ENCODE measurements at places on chromosomes 6 and 20. TPM values are rescaled to one million over a fixed set of nuclear protein-coding genes. Genes with fewer than 3 reads are reported as not detected.
A peak's percentile ranks its signal among the peaks of the same experiment; 100 is the strongest.

Gene OOEP
- total RNA-seq = not detected

Gene JPH2
- total RNA-seq = 10.5 TPM

Gene UNC93A
- total RNA-seq = 36.1 TPM

Gene TNFRSF6B
- not detected for total RNA-seq

Gene ANKS1A
- total RNA-seq = 25.9 TPM

DNA sequence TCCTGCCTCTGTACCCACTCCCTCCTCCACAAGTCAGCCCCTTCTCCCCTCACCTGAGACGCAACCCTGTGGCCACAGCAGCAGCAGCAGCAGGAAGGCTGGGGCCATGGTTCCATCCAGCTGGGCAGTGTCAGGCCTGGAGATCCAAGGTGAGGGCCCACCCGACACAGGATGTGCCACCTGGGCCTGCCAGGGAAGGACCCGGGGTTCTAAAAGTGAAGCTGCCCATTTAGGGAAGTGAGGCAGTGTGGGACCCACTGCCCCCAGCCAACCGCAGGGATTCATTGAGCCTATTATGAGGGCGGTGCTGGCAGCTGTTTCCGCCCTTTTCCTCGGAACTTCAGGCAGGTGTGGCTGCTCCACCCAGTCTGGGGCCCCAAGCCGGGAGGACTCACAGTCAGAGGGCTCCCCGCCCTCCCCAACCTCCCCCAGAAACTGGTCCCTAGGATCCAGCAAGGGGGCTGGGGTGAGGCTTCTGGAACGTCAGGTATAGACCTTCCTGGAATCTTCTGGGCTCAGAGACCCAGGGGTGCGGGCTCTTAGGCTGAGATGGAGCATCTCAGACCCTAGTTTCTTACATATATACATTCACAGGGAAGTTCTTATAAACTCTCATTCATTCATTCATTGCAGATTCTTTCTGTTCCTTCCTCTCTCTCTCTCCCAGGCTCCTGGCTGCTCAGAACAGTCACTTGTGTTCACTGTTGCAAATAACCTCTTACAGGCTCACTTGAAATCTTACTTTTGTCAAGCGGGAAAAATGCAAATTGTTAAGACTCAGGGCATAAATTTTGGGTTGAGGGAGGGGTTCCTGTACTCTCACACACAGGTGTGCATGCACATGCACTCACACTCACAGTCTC is at the start of gene TREML2:
TSS of gene TREML2 (minus strand) at position 249 of the 863 bp plus-strand sequence. CDS start at position 108, 141 bp downstream.
- H3K4me1 ChIP-seq = no peaks in the 10 kb centered on the region
- no peaks in the 10 kb centered on the region for H3K27me3 ChIP-seq
- H3K4me3 ChIP-seq = no peak within 1 kb of the TSS
- no peak within 1 kb of the TSS for H3K27ac ChIP-seq
- DNase-seq = no peak
- no peaks in the 10 kb centered on the region for H3K36me3 ChIP-seq

DNA sequence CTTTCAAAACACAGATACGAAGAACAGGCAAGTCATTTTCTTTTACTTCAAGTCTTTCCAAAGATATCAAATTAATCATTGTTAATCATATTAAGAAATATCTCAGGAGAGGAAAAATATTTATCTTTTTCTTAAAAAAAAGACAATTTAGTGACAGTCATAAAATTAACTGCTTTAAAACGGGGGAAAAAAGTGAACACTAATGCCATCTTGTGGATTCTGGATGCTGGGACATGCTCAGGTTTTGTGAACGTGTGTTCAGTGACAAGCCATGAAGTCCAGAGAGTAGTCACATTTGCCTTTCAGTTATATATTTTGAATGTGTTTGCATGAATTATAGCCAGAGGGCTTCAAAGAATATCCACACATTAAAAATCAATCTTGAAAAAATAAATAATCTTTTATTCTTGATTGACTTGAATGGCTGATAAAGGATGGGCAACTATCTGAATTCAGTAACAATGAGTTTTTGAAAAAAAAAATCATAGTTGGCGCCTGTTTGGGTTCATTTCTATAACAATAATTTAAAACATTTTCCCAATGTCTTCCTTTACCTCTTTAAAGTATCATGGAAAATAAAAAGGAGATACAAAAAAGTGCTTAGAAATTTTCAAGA is 74.7 kb upstream of the NOX3 start:
- no peak overlapping the region for H3K4me3 ChIP-seq
- H3K4me1 ChIP-seq = peaks cover 9% of the 10 kb centered on the region
- peak; percentile 36 for DNase-seq
- no peaks in the 10 kb centered on the region for H3K27me3 ChIP-seq

DNA sequence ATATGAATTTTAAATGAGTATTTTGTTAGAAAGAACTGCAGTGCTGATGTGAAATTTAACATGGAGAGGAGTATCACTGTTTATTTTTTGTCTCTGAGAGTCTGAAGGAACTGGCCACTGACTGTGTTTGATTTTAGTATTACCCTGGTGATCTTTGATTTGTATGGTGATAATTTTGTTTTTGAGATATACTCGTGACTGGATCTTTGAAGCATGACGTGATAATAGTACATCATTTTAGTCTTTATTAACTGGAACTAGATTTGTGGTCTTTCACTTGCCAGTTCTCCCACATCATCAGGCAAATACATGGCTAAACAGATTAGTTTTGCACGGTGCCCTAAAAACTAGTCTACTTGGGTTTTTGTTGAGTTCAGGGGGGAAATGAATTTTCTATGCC is 55.5 kb downstream of the ARID1B start:
- H3K27ac ChIP-seq = no peak overlapping the region
- H3K4me3 ChIP-seq = no peak overlapping the region
- no peak for DNase-seq
- no peaks in the 10 kb centered on the region for H3K27me3 ChIP-seq
- no peaks in the 10 kb centered on the region for H3K36me3 ChIP-seq
- no peaks in the 10 kb centered on the region for H3K4me1 ChIP-seq

GRCh38 chr6:3594201-3594600 is 137.4 kb upstream of the SLC22A23 start:
- no peaks in the 10 kb centered on the region for H3K27me3 ChIP-seq
- no peak for DNase-seq
- H3K4me3 ChIP-seq = no peak overlapping the region
- H3K27ac ChIP-seq = no peak overlapping the region
- no peaks in the 10 kb centered on the region for H3K36me3 ChIP-seq
- peaks cover 6% of the 10 kb centered on the region for H3K4me1 ChIP-seq

GRCh38 chr20:11076434-11077105 is 402.8 kb upstream of the JAG1 start:
- H3K36me3 ChIP-seq = no peaks in the 10 kb centered on the region
- no peaks in the 10 kb centered on the region for H3K27me3 ChIP-seq
- no peaks in the 10 kb centered on the region for H3K4me1 ChIP-seq
- no peak overlapping the region for H3K27ac ChIP-seq

DNA sequence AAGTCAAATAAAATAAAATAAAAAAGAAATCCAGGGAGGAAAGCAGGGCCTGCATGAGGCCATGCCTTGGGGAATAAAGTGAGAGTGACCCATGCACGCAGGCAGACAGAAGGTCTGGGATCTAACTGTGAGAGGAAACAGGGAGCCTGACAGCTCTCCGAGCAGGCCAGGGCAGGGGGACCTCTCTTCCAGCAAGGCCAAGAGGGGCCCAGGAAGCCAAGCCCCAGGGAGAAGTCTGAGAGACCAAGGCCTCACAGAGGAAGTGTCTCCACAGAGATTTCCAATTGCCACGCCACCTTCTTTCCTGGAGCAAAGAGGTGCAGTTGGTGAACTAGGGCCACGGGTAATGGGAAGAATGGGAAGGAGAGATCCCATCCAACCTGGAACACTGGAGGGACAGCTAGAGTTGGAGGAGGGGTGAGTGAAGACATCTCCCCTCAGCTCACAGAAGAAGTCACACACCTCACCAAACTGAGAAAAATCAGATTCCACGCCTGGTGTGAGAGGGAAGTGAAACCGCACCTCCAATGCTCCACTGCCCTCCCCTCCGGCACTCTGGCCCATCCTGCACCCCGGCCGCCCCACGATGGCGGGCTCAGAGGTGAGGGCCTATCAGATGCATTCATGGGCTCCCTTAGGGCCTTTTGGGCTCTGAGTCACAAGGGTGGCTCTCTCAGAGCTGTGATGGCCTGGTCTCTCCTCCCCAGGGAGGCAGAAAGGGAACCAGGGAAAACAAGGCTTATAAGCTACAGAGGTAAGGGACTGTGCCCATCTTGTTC is 25.1 kb upstream of the TAF8 start:
- H3K4me3 ChIP-seq = no peak overlapping the region
- 0 out of 2 replicates have a peak, but pooled peaks cover 4% of the 10 kb centered on the region for H3K4me1 ChIP-seq
- H3K36me3 ChIP-seq = no peaks in the 10 kb centered on the region
- H3K27ac ChIP-seq = no peak overlapping the region

DNA sequence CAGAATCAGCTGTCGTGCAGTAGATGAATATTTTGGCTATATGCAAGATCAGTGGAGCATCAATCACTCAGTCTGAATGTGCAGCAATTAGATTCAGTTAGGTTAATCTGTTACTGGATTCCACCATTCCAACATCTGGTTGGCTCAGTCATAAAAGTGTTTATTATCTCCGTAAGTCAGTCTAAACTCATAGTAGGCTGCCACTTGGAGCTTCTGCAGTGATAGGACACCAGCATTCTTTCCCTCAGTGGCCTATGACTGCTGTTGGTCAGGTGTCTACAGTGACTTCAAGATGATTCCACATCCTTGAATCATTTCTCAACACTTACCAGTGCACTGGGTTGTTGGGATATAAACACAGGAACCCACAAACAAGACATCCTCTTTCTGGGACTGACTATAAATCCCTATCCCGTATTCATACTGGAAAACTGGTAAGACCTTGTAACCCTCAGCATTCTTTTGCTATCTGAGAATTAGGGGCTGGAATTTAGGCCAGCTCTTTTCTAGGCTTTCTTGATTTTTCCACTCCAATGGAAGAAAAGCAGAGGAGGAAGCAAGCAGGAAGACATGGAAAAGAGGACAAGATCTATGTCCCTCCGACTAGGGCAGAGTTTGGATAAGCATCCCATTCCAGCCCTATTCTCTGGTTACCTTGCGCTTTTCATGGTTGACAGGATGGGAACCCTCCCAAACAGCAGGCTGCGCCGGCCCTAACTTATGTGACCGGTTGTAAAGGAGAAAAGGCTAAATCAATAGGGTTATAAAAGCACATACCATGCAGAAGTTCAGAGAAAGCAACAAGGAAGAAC is 919.6 kb downstream of the KIF16B start:
- peak overlapping the region; percentile 24 for H3K27ac ChIP-seq
- H3K4me1 ChIP-seq = peaks cover 30% of the 10 kb centered on the region
- H3K27me3 ChIP-seq = no peaks in the 10 kb centered on the region

DNA sequence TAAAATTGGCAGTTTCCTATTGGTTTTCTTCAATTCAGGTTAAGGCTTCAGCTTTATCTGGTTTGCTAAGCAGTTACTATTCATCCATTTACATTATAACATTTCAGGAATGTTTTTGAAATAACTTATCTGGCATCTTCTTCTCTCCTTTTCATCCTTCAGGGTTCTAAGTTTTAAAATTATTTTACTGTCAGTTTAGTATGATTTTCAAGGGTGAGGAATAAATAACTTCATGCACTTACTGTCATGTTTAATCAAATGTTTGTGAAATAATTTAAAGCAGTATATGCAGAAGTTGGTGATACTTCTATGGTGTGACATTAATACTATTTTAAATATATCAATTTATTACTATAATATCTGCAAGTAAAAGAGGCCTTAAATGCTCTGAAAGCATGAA is 338.1 kb upstream of the MMS22L start:
- no peak for DNase-seq
- no peaks in the 10 kb centered on the region for H3K36me3 ChIP-seq
- H3K27me3 ChIP-seq = no peaks in the 10 kb centered on the region
- no peak overlapping the region for H3K27ac ChIP-seq

DNA sequence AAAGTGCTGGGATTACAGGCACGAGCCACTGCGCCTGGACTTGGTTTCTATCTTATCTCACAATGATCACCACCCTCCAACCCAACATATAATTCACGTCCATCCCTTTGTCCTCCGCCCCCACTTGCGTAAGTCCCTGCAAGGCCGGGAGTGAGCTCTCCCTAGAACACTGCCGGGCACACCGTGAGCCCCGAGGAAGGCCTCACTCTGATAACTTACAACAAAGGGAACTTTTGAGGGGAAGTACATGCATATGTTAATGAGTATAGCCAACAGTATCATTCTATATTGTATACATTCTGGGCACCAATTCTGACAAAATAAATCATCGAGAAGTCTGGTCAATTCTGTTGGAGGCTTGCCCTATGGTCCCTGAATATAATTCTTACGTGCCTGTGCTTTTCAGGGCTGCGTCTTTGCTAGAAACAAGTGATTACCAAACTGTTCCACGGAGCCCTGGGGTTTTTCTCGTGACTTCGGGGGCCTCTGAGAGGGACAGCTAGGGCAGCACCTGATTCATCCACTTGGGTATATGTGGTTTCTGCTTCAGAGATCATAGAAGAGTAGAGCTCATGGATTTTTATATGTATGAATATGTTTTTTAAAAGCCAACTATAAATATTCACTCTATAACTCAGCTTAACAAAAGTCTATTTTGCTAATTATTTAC is 469.8 kb upstream of the AGPAT4 start:
- no peaks in the 10 kb centered on the region for H3K36me3 ChIP-seq
- H3K4me3 ChIP-seq = no peak overlapping the region
- no peak overlapping the region for H3K27ac ChIP-seq
- H3K4me1 ChIP-seq = no peaks in the 10 kb centered on the region
- H3K27me3 ChIP-seq = no peaks in the 10 kb centered on the region

DNA sequence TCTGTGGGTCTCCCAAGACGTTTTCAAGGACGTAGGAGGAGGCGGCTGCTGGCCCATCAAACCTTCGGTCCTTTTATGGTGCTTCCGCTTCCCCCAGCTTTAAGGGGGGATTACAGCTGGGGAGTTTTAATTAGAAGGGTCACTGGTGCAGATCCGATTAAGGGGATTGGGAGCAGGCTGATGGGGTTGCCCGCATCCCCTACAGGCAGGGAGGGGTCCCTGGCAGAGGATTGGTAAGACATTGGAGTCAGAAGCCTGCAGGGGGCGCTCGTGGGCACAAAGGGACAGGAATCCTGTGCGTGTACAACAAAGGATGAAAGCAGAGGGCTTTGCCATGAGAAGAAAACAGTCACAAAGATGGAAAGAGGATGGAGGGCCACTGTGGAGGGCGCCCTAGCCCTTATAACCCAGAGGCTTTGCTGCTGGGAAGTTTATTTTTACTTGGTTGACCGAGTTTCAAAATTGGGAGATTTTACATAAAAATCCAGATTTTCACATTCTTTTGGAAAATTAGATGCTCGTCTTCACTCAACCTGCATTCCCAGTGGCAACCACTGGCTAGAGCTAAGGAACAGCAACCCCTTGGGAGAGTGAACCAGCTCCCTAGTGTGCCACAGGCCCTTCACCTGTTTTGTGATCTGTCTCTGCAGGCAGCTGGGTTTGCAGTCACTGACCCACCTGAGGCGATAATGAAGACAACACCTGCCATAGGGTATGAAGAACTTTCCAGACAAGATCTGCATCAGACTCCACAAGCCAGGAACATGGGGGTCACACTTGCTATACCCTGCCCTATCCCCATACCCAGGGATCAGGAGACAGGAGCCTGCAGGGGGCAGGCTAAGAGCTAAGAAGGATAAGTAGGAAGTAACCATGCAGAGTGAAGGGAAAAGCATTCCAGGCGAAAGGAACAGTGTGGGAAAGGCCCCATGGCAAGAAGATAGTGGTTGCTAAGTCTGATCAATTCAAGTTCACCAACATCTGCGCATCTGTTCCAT is 97.7 kb downstream of the KCNB1 start:
- H3K27me3 ChIP-seq = no peaks in the 10 kb centered on the region
- no peaks in the 10 kb centered on the region for H3K4me1 ChIP-seq
- H3K27ac ChIP-seq = no peak overlapping the region
- H3K4me3 ChIP-seq = no peak overlapping the region

GRCh38 chr20:25239387-25240370 is 8.2 kb upstream of the PYGB start:
- H3K27ac ChIP-seq = no peak overlapping the region
- no peaks in the 10 kb centered on the region for H3K36me3 ChIP-seq
- peaks cover 22% of the 10 kb centered on the region for H3K4me1 ChIP-seq
- DNase-seq = no peak
- H3K27me3 ChIP-seq = no peaks in the 10 kb centered on the region
- no peak overlapping the region for H3K4me3 ChIP-seq
